HT1080 (cell line): ENCODE measurements at places on chromosomes 11 and 22.

DNA sequence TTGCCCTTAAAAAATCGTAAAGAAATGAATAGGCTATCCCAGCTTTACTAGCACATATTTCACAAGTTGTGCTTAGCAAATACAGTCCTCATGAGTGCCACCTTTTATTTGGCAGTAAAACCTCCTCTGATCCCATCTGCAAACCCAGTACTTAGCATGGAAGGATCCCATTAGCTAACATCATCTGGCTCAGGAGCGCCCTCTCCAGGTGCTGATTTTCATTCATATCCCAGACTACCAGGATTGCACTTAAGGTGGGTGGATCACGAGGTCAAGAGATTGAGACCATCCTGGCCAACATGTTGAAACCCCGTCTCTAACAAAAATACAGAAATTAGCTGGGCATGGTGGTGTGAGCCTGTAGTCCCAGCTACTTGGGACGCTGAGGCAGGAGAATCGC, 76.1 kb upstream of the PAX6 start:
- no peak for DNase-seq

- no peak for DNase-seq
Measured at GRCh38 chr11:107655602-107656001, 56.3 kb downstream of the SLN start.

DNA sequence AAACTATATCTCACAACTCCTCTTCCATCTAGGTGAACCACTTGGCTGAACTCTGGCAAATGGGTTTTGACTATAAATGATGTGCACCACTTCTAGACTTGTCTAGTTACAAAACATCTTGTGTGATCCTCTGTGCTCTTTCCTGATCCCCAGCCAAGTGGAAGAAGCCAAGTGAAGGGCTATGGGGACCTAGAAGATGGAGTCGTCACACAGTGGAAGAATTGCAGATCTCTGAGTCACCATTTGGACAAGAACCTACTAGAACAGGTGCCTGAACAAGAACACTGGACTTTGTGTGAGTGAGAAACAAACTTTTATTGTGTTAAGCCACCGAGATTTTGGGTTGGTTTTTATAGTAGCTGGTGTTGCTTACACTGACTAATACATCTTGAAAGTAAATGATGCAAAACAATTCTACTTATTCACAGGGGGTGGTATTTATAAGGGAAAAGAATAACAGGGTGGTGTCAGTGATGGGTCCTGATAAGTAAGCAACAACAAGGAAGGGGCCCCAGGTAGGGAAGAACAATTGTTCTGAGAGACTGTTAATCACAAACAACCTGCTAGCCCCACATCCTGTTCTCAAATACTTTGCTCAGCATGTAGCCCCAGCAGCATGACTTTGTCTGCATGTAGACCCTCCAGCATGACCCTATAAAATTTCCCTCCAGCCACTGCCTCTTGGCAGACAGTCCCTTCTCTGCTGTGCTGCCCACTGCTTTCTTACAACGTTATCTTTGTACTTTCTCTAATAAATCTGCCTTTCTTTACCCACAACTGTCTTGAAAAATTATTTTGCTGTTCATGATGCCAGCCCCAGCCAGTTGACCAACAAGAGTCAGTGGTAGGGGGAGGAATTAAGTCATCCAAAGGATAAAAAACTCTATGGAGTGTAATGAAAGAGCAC, 280.7 kb upstream of the PLET1 start:
- no peak for DNase-seq

GRCh38 chr11:34147581-34147980, 42.2 kb downstream of the NAT10 start:
- DNase-seq: no peak

DNA sequence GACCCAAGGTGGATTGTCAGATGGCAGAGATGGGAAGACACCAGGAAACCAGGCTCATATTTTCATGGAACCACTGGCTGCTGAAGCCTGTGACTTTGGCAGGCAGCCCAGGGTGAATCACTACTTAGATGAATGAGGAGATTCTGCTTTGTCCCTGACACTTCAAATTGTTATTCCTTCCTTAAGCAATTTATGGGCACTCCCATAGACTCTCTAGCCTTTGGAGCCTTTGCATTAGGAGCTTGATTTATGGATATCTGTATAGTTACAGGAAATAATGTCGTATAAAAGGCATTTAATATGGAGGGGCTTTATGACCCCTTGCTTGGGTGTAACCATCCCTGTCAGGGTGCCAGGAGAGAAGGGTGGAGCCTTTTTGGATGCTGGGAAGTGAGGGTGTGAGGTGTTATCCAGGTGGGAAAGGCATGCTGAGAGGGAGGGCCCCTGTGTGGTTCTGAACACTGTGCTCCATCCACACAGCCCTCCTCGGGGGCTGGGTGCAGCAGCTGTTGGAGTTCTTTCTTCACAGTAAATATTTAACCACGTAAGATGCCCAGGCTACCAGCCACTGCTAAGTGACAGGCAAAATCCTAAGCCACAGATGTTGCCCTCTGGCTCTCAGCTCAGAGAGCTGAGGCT, 35.3 kb downstream of the IL18 start:
- peak; percentile 92 for DNase-seq

DNA sequence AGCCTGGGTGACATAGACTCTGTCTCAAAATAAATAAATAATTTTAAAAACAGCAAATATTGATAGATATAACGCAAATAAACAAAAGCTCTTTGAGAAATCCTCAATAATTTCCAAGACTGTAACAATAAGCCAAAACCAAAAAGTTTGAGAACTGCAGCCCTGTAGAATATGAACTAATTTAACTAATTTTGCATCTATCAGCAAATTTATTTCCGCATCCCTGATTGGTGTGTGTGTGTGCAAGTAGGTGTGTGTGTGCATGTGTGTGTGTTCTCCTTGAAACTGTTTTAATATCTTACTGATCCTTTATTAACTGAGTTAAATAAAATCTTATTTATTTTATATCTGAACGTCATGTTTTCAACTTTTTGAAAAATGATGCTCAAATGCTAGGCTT, 67.0 kb upstream of the ISX start:
- DNase-seq: no peak
